ENCODE measurements at places on chromosomes 6 and 20.

DNA sequence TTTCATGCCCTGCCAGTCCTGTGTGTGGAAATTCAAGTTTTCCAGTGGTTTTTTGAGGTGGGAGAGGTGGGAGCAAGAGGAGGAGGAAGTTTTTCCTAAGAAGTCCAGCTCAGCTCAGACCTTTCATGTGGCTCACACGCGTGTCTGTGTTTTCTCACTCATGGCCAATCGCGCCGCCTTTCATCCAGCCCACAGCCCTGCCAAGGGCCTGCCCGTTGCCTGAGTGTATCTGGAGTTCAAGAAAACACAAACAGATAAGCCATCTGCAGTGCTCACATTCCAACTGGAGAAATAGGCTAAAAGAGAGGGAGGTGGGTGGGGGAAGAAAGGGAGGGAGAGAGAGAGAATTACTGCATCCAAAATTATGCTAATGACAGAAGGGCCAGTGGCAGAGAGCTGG lies 12.6 kb upstream of the MPC1 start:
- DNase-seq, result no peak

DNA sequence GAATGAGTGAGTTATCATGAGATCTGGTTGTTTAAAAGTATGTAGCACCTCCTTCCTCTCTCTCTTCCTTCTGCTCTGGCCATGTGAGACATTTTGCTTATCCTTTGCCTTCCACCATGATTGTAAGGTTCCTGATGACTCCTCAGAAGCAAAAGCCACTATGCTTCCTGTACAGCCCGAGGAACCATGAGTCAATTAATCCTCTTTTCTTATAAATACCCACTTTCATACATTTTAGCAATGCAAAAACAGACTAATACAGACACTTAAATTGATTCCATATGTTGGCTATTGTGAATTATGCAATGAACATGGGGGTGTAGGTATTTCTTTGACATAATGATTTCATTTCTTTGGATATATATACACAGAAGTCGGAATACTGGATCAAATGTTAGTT lies 792.8 kb upstream of the EYS start:
- DNase-seq, result no peak

- no peak for DNase-seq
These were observed 168.7 kb upstream of the FUT9 start for GRCh38 chr6:95847061-95847460.

GRCh38 chr6:161924516-161925116 lies 650.8 kb upstream of the AGPAT4 start:
- no peak for DNase-seq

DNA sequence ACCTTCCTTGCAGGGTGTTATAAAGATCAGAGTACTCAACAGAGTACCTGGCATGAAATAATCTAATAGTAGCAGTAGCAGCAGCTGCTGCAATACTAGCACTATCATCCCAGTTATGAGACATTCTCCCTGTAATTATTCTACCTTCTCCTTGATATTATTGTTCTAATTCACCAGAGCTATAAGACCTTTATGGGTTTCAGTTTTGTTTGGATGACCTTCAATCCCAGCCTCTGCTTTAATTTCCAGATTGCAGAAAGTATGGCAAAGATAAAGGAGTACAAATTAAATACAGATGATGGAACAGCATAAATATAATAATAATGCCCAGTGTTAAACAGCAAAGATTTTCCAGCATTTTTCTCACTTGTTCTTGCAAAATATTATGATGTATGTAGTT lies 150.5 kb upstream of the MYLIP start:
- DNase-seq, result no peak

DNA sequence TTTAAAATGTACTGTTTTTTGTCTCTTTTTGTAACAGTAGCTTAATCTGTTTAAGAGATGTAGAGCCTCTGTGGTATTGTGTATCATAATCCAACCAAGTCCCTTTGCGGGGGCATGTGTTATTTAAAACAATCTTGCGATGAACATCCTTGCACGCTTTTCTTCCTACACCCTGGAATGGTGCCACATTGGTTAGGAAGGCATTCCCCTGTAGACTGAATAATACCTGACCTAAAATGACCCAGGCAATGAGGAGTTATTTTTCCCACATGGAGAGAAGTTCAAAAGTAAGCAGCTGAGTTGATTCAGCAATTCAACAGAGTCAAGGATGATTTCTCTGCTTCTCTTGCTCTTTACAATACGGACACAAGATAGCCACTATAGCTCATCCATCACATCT lies 142.0 kb upstream of the PMEPA1 start:
- DNase-seq, result no peak

DNA sequence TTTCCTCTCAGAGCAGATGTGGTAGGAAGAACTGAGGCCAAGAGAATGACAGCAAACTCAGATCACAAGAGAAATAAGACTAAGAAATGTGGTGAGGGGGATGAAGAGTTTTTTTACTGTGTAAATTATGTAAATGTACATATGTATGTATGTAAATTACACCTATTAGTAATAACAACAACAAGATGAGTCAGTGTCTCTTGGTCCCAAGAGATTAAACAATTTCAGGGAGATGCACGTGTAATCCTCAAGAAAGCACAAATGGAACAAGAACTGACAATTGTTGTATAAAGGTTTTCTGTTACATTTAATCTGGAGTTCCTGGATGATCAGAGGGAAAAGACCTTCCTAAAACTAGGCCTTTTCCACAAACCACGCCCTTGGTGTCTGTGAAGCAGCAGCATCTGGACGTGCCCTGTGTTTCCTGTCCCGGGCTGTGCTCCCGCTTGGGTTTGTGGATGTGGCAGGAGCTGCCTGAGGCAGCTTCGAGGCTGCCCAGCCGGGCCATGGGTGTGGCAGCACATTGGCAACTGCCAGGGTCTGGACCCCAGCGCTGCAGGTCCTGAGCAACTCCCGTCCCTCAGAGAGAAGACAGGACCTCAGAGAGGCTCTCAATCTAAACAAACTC lies 994 bp downstream of the CLDN20 start:
- peak; percentile 60 for DNase-seq

DNA sequence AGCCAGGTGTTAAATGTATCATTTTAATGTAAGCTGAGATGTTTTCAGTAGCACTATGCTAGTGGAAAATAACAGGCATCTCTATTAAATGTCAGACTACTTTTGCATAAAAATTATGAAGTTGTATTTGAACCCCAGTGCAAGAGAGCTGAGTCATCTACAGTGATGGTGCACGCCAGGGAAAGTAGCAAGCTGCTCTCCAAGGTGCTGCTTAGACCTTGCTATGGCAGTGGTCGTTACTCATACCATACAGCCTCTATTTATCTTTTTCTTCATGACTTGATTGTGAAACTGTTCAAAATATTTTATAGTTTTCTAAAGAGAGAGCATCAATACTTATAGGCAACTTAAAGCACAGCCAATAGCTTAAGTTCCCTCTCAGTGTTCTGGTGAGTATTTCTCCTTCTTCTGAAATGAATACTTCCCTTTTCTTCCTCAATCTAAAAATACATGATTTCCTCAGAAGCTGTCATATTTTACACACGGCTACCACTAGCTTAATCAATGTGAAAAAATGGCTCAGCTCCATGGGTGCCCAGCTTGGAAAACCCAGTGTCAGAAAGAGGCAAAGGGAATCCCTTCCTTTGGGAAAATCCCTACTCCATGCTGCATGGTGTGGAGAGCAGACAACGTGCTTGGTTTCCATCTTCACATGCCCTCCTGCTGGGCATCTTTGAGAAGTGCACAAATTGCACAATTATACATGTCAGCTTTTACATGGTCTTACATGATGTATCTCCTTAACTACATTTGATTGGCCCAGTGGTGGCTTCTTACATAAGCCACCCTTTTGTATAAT lies 105.6 kb downstream of the ELOVL4 start:
- DNase-seq, result no peak

DNA sequence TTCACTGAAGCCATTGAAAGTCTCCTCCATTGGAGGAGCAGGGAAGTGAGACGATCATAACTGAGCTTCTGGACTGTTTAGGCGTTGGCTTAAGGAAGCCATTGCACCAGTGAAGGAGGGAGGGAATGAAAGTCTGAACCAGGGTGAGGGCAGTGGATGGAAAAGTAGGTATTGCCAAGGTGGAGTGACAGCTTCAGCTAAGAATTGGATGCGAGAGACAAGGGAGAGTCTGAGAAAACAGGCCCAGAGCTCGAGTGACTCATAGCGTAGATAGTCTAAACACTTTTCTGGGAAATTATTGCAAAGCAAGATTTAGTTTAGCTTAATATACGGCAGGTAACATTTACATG lies 4.5 kb downstream of the DSP start:
- DNase-seq, result no peak

DNA sequence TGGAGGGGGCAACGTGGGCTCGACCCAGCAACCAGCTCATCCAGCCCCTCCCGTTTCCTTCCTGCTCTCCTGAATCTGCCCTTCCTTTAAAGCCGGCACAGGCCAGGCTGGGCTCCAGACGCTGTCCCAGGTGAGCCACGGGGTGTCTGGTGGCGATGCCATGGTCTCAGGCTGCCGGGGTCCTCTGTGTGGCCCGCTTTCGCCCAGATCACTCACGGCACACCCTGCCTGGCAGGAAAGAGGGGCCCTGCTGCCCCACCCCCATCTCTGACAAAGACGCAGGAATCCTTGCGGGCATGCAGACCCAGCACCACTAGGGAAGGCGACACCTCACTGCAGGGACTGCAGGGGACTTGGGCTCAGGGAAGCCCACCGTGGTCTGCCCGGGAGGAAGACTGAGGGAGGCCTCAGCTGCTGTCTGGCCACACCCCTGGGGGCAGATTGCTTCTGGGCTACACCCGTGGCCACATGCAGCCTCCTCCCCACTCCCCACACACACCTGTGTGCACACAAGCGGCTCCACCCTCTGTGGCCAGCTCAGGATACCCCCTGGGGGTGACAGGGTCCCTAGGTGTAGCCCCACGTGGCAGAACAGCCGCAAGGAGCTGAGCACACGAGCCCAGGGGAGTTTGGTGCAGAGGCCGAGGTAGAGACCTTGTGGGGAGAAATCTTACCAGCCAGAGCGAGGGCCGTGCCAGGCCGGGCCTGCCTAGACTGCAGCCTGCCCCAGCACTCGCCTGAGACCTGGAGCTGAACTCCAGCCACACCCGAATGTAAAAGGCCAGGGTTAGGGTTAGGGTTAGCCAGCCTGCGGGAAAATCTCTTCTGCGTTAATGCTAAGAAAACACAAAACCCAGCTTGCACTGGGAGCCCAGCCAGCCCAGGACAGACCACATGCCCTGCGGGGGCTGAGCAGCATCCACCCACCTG lies 104.6 kb downstream of the DLL1 start:
- no peak for DNase-seq

DNA sequence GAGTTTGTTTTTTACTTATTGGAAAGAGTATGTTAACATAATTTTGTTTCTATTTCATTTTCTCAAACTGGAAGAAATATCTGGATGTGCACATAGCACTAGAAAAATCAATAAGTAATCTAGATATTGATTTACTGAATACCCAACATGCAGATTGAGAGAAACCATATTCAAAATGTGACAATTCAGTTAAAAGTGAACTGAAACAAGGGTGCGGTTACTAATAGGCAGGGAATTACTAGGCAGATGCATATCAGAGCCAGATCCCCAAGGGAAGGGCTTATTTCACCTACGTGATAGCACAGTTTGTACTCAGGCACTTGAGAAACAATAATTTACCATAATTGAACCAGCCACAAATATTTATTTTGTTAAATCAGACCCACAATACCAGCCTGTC lies 493.1 kb upstream of the FLRT3 start:
- DNase-seq, result no peak

DNA sequence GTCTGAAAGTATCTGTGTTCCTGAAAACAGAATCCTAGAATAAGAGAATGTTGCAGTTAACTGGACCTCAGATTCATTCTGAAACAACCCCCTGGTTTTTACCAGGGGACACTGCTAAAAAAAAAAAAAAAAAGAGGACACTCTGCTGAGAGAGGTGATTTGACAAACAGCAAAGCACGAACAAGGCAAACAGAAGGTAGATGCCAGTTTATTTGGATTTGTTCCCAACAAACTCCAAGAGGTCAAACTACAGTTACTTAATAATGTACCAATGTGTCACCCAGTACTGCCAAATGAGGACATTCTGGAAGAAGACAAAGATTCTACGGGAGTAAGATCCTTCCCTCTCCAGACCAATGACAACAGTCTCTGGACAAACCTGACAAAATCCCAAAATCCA lies 40.6 kb upstream of the SLC22A16 start:
- DNase-seq, result no peak

DNA sequence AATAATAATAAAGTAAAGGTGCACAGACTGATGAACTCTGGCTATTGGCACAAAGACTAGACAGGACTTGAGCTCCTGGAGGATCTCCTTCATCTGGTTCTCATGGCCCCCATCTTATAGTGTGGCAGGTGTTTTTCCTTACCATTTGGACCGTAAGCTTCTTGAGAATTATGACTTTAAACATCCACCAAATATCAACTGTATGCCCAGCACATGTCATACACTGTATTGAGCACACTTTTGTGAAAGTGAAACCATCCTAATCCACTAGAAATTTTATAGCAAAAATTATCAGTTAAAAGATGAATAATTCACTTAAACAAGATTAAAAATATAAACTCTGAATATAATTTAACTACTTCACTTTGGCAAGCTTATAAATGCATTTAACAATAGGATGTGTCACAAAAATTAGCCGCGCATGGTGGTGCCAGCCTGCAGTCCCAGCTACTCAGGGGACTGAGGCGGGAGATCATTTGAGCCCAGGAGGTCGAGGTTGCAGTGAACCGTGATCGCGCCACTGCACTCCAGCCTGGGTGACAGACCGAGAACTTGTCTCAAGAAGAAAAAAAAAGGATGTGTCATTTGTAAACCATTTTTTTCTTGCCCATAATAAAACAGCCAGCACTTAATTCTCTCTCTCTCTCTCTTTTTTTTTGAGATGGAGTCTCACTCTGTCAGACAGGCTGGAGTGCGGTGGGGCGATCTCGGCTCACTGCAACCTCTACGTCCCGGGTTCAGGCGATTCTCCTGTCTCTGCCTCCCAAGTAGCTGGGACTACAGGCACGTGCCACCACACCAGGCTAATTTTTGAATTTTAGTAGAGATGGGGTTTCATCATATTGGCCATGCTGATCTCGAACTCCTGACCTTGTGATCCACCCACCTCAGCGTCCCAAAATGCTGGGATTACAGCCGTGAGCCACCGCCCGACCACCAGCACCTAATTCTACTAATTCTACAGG lies 9.1 kb downstream of the HIVEP2 start:
- no peak for DNase-seq
